NCI-H1694 (cell line): ENCODE measurements at places on chromosomes 2 and 18.

GRCh38 chr18:77147418-77147852 is 14.9 kb upstream of the MBP start:
- no peak for DNase-seq

GRCh38 chr18:70442933-70443332 is 154.1 kb downstream of the SOCS6 start:
- no peak for DNase-seq

- no peak for DNase-seq
Measured at GRCh38 chr2:54946220-54946805, 103.9 kb downstream of the RTN4 start.

DNA sequence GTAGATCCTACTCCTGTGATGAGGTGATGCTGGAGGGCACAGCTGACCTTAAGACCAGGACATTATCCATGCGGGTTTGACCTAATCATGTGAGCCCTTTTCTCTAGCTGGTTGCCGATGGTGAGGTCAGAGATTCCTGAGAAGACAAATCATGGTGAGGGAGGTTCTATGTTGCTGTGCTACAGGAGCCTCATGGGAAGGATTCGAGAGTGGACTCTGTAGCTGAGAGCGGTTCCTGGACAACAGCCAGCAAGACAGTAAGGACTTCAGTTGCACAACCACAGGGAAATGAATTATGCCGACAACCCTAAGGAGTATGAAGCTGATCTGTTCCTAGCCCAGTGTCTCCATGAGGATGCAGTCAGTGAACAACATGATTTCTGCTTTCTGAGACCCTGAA is 80.4 kb downstream of the EPB41L3 start:
- no peak for DNase-seq

- DNase-seq, result no peak
Measured at GRCh38 chr2:11820650-11821049, 74.2 kb downstream of the LPIN1 start.

DNA sequence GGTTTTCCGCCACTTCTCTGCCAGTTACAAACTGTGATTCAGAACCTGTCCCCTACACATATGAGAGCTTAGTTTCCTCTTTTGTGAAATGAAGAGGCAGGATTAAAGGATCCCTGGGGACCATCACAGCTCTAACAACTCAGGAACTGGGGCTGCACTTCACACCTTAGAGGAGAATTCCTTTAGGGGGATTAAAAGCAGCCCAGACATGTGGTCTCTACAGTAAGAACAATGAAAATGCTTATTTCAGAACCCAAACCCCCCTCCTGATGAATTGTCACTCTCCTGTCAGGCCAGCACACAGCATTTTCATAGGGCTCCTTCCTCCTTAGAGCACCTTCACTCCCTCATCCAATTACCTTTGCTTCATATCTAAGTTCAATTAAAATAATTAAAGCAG is 101.5 kb upstream of the NEDD4L start:
- DNase-seq, result no peak

GRCh38 chr18:49431165-49431962 is 29.1 kb downstream of the DYM start:
- DNase-seq, result no peak

DNA sequence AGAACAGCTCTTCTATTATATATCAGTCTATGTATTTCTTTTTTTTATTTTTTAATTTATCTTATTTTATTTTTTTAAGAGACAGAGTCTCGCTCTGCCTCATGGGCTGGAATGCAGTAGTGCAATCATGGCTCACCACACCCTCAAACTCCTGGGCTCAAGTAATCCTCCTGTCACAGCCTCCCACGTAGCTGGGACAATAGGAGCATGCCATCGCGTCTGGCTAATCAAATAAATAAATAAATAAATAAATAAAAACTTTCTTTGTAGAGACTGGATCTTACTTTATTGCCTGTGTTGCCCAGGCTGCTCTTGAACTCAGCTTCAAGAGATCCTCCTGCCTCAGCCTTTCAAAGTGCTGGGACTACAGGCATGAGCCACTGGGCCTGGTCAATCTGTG is 117.0 kb downstream of the RBMS1 start:
- DNase-seq, result no peak

GRCh38 chr2:241137276-241138190 is 11.7 kb downstream of the PASK start:
- DNase-seq, result no peak

DNA sequence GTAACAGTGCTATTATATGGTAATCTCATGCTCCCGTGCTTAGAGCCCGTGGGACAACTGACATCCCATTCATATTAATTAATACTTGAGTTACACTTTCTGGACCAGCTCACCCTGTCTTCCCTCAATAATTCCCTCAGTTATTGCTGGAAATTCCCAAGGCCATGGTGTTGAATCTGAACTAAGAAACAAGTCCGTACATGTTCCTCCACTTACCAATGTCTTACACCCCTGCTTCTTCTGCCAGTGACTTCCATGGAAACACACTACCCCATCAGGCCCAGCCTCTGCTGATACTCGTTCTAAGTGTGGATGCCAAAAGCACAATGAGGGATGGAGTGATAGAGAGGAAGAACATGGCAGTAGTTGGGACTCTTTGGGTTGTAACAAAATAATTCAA is 193.7 kb downstream of the RND3 start:
- DNase-seq, result no peak

DNA sequence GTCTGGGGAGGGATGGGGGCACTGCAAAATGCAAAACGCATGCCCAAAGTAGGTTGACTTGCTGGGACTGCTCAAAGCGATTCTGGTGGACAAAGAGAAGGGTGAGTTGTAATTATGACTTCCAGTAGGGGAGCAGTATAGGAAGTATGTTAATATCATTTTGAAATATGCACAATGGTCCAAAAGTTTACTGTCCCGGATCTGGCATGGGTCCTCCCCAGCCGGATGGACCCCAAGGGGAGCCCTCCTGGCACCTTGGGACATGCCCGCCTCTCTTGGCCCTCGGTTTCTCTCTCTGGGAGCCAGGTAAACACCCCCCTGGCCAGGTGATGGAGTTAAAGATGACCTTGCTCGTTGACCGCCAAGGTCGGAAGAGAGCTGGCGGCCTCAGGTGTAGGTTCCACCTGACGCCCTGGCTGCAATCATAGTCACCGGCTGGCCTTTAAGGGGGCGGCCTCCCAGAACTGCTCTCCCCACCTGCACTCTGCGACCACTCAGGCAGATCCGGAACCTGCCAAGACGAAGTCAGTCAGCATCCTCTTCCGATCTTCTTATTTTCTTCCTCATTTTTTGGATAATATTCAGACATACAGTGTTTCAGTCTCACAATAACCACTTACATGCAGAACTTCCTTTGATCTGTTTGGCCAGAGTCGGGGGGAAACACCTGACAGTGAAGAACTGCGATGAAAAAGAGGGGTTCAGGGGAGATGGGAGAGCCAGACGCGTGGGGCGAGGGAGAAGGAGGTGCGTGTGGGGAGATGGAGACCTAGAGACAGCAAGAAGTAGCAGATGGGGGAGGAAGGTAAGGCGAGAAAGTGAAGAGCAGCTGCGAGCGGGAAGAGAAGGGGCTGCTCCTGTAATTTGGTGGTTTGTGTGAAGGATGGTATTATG is 148.3 kb downstream of the MEIS1 start:
- DNase-seq, result no peak

DNA sequence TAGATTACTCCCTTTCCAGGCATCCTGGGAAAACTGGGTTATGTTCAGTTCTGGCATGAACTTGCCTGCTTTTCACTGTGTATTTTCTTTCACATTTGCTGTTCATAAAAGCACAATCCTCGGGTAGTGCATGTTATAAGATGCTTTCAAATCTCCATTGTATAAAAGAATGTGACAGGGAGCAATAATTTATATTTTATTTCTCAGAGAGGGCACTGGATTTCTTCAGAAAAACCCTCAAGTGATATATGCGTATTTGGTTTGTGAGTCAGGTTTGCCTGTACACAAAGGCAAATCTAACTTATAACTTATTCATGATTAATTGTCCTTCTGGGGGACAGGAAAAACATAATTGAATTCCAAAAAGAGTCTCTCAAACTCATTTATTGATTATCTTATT is 440.7 kb upstream of the MMADHC start:
- no peak for DNase-seq

DNA sequence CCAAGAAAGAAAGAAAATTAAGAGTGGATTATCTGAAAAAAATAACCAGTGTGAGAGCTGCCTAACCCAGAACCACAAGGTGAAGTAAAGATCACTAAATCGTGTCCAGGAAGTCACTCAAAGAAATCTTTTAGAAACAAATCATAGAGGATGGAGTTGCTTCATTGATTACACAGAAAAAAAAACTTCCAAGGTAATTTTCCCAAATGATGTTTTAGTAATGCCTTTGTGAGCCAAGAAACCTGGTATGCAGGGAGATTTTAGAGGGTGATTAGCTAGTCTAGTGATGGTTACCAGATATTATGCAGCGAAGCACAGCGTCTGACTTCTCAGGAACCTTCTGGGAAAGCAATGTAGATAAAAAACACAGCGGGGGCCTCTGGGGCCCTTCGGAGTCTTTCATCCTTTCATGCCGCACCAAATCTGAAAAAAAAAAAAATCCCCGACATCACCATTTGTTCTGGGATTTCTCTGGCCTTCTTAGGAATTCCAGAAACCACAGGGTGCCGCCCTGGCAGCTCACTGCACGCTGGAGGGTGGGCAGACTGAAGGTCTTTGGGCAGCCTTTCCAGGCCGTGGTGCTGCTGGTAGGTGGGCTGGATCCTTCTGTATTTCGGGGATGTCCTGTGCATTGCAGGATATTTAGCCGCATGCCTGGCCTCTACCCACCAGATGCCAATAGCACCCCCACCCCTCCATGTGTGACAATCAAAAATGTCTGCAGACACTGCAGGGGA is 17.3 kb downstream of the ALPK2 start:
- no peak for DNase-seq

- DNase-seq, result no peak
Measured at GRCh38 chr2:112136096-112136495, 2.1 kb upstream of the FBLN7 start.

GRCh38 chr2:132621131-132621875 is 48.7 kb downstream of the LYPD1 start:
- no peak for DNase-seq

DNA sequence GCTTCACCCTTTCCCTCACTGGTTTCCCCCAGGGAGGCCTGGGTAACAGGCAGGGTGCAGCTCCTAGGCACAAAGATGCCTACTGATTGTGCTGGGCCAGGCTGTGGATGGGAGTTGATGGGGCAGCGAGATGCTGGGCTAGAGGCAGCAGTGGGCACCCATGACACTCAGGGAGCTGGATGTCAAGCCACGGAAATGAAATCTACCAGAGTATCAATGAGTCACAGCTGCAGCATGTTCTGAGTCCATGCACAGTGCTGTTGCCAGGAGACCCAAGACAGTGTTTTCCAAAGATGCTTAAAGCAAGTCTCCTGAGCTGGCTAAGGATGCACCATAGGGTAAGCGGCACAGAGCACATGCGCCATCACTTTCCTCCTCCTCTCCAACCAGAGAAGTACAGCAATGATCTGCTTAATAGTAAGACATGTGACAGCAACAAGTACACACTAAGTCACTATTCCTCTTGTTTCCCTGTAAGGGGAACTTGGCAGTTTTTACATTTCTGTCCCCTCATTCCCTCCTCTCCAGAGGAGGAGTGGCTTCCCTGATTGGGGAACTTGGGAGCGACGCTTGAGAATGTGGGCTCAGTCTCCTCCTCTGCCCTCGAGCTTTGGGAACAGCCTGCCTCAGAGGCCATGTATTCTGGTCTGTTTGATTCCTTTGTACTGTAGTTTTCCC is 57.2 kb downstream of the CDC42EP3 start:
- no peak for DNase-seq

DNA sequence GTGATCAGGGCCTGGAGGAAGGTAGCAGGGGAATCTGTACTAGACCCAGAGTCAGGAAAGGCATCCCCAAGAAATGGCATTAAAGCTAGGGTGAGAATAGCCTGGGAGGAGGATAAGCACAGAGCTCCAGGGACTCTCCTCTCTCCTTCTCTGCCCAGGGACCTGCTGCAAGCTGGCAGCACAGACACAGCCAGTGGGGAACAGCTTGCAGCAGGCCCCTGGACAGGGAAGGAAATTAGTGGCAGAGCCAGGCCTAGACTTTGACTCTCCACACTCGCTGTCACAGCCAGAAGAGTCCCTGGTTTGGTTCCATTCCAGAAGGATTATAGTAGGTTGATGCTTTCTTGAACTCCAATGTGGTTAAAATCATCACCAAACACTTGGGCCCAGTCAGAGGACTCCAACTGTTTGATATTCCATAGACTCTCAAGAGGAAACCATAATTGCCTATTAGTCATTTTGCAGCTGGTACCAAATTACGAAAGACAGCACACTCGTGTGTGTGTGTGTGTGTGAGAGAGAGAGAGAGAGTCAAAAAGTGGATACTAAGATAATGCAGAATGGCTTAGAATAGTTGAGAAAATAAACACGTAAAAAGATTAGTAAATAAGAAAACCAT is 95.5 kb upstream of the ATP8B1 start:
- no peak for DNase-seq

DNA sequence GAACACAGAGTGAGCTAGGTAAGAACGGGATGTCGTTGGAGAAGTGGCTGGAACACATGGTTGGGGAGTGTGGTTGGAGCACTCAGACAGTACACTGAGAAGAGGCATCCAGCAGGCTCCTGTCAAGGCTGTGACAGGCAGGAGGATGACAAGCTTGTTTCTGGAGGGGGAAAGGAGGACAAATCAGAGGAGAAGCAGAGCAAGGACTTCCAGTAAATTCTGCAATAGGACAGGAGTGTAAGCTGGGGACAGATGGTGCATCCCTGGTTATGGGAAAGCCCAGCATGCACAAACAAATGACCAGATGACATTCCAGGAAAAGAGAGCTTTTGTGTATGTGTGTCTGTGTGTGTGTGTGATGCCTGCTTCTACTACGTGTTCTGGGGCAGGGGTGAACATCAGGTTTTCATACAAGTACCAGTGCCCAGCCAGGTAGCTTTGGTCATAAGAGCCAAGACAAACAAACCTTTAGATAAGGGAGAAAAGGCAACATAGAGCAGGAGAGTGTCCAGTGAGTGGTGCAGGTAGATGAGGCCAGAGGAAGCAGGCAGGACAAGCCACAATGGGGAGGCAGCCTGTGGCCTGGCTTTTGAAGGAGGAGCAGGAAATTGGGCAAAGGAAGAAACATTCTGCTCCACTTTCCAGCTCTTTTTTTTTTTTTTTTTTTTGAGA is 32.1 kb upstream of the MAPK4 start:
- DNase-seq, result no peak

DNA sequence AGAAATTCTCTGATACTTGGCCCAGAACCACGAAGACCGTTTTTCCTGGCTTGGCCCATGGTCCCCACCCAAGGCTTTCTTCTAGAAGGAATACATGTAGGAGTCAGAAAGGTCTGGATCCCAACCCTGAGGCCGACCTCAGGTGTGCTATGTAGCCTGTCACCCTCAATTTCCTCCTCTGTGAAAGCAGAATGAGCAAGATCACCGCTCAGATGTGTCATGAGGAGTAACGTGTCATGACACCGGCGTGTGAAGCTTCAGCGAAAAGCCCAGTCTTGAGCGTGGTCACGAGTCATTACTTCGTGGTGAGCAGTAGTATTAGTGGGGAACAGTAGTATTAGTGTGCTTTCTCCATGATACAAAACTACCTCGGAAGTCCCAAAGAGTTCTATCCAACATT is 103.4 kb downstream of the ALPK2 start:
- no peak for DNase-seq
